ENCODE measurements at places on chromosomes 4 and X.

- no peak for DNase-seq
Observed at GRCh38 chr4:158837527-158838141, 68.8 kb downstream of the FNIP2 start.

DNA sequence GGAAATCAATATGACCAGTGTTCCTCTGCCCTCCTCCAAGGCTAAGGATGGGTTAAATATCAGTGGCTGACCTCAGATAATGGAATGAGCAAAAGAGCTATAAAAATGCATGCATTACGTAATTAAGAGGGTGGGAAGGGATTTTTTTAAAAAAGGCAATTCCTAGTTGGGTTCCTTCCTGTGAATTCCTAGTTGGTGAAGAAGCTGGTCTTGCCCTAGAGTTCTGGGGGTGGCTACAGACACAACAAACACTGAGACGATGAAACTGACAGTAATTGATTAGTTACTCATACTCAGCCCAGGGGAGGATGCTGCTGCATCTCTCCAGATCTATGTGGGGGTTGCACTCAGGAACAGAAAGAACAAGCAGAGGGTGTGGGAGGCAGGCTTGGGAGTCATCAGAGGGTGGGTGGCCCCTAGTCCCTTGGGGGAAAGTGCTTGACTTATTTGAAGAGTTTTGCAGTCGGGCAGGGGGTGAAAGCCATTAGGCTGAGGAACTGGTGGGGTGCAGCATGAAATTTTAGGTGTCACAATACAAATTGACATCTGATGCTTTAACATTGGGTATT, 662.0 kb upstream of the FRG1 start:
- no peak for DNase-seq

DNA sequence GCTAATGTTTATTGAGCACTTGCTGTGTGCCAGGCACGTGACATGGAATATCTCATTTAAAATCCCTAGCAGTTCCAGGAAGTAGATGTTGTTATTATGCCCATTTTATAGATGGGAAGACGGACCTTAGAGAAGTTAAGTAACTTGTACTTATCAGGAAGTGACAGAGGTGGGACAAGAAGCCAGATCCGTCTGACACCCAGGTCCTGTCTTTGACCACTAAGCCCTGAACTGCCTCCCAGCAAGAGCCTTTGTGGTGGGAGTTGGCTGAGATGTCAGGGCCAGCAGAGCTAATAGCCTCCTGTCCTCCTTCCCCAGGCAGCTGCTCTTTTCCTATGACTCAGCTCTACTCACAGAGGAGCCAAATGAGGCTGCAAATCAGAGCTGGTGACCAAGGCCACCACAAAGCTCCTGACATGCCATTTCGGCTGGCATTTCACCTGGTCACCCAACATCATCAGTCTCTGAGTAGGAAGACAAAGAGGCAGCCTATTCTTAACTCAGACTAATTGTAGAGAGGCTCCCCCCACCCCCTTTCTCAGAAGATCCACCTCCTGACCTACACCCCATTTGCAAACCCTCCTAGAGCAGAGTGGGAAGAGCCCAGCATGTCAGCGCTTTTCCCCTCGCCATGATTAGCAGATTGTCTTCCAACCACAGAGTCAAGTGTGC, 175.1 kb upstream of the KIT start:
- DNase-seq, result no peak

DNA sequence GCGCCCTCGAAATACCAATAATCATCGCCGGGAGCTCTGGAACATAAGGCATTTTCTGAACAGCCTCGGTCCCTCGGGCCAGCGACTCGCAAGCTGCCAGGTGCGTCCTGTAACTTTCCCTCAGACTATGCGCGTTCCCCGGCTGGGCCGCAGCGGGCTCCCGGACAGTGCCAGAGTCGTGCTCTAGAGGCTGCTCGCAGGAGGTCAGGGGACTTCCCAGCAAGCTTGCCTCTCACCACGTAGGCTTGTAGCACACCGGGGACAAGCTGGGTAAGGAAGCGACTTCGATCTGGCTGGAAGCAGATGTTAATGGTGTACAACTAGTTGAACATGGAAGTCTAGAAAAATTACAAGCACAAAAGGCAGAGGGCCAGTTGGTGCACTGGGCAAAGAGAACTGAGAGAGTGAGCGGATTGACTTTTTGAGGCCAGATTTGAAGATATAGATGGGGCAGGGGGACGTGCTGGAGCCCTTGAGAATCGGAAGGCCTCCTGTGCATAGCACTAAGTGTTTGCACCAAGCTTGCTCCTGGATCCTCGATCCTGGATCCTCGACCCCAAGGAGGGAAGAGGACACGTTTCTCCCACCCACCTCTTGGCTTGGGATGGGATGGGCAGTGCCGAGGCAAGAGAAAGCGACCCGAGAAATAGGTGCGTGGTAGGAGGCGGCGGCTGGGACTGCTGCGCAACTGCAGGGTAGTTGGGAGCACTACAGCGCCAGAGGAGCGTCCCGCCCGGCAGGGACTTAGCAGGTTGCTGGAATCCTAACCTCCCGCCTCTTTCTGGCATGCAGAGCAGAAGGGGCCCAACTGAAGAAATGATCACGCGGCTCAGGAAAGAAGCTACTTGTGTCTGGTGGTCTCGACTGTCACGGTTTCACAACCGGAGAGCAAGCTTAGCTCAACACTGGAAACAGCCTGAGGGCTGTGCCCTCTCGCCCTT, 19.9 kb upstream of the ZIC3 start:
- DNase-seq, result no peak

DNA sequence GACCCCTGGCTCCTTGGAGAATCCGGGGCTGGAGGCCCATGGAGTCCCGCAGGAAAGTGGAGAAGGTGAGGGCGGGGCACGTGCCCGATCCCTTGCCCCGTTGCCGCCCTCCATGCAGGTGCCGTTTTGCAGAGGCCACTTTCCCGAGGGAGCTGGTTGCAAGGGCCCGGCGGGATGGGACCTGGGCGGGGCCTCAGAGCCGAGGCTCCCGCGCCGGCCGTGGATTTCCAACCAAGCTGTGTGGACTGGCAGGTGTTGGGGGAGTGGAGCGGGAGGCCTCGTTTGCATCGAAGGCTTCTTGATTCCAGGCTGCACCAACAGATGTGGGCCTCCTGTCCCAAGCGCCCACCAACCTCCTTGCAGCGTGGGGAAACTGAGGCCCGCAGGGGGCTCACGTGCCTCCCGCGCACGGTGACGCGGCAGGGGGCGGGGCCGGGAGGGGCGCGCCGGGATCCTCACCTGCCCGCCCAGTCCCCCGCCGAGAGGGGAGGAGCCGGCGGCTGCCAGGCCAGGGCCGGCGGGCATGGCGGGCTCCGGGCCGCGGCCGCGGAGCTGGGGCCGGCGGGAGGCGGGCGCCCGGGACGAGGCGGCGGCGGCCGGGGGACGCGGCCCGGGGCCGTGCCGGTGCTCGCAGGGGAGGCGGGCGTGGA, 24.9 kb downstream of the SH3BP2 start:
- no peak for DNase-seq

DNA sequence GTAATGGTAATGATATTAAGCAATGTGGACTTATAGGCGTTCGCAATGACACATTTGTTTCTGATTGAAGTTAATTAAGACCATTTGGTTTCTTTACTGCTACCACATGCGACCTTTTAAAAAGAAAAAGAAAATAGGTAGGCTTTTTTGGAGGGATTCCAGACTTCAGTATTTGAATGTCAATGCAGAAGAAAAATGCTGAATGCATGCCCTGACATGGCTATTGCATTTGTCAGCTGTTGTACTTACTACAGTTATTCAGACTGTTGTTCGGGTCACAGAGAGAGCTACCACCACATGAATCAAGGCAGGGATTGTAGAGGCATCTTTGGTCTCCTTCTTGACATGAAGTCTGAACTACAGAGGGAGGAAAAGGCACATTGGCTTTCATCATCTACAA, 163.7 kb downstream of the CORIN start:
- DNase-seq, result no peak

- DNase-seq, result no peak
Observed at GRCh38 chrX:12405306-12405705, 267.0 kb downstream of the FRMPD4 start.

GRCh38 chr4:157312702-157313101, 92.2 kb downstream of the GRIA2 start:
- DNase-seq, result no peak

GRCh38 chr4:127410201-127410600, 222.6 kb upstream of the INTU start:
- no peak for DNase-seq

GRCh38 chrX:17931855-17932254, 70.8 kb upstream of the RAI2 start:
- DNase-seq, result no peak

- DNase-seq, result no peak
Observed at GRCh38 chrX:22095286-22095685, 63.2 kb downstream of the PHEX start.

- no peak for DNase-seq
Observed at GRCh38 chrX:154294791-154295574, at the start of gene TEX28. TEX28 (minus strand) TSS chrX:154295124; CDS start chrX:154292117, 3,007 bp downstream.

DNA sequence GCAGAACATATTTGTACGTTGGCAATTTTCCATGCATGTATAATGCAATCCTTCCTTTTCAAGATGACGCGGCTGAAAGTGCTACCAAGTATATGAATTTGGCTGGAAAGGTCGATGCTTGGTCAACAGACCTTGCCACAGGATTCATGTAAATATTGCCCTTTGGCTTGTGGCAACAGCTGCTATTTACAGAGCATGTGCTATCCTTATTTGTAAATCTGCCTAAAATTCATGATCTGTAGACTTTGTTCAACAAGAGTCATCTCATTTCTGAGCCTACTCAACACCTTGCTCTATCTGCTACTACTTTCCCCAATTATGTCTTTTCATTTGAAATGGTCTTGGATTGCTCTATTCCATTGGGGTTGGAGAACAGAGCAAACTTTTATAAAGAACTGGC, 1.9 kb upstream of the SMARCA1 start:
- DNase-seq, result no peak

DNA sequence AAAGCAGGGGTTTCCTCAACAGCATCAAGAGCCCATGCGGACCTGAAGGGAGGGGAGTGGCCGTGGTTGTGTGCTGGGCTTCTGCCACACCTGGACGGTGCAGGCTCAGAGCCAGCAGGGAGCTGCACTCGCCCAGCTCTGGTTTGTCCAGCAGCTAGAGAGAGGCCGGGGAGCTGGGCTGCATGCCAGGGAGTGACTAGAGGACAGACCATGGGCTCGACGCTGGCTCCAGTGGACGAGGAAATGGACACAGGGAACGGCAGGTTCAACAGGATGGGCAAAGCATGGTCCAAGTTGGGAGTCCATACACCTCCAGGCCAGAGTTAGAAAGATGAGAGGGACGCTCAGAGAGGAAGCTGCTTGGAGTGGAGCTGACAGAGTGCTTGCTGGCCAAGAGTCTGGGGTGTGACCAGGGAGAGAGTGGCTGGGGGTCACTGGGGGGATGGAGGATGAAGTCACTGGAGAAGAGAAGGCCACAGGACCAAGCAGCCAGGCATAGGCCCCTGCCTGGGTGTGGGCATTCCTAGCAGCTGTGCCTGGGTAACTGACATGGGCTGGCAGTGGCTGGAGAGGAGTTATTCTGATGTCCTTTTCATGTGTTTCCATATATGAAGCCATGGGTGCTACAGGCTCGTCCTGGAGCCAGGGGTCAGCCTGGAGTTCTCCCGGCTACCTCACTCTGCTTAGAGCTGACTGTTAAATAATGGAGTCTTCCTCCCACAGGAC, 42.8 kb downstream of the HTT-AS start:
- DNase-seq, result no peak

DNA sequence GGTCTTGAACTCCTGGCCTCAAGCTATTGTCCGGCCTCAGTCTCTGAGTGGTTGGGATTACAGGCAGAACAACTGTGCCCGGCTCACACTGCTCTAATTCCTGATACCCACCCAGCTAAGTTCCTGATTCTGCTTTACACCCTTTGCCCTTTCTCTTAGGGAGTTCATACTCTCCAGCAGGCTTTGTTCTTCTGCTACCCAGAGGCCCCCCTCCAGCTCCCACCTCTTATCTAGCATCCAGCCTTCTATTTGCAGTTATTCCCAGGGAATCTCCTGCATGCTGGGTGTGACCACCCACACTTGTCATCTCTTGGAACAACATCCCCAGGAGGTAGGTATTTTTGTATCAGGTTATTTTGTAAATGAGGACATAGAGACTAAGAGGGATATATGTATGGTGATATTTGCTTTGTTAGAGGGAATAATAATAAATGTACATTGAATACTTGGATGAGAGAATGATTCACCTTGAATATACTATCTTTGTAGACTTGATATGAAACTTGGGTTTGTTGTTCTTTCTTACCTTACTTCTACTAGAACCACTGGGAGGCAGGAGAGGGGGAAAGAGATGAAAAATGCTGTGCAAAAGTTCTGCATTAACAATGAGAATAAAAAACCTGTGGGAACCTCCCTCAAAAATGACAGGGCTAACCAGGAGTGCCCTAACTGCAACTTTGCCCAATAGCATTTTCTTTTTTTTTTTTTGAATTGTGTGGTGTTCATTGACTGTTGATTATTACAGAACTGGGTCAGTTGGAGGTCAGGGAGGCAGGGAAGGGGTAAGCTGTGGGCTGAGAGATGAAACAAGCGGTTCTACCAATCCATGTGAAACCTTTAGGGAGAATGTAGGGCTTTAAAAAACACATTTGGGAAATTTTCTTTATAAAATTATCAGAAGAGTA, 157.4 kb downstream of the SPRY1 start:
- DNase-seq, result no peak

GRCh38 chr4:168109527-168109926, 17.2 kb downstream of the ANXA10 start:
- no peak for DNase-seq

DNA sequence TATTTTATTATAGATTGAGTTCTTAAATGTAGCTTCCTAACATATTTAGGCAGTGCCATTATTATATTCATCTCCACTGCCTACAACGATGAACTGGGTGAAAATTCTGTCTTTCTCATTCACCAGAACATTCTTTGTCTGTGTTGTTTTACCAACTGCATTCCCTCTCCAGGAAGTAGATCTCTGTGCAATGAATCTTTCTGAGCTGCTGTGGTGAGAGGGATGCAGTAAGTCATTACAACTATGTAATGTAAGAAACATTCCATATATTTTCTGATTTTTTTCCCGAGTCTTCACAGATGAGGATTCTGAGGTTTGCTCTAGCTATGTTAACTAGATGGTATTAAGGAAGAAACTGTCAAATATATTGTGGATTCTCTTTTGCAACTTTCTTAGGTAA, 811.9 kb upstream of the PCDH7 start:
- no peak for DNase-seq

DNA sequence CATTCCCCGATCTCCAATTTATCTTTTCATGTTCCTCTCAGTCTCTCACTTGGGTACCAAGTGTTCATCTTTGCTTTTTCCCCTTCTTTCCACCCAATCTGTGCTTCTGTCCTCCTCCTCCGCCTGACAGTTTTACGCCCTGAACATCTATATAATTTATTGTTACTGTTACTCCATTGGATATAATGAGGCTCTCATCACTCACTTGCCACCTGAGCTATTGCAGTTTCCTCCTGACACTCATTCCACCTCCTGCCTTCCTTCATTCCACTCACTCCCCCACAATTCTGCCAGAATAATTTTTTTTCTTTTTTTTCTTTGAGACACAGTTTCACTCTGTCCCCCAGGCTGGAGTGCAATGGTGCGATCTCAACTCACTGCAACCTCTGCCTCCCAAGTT, 77.6 kb upstream of the SORBS2 start:
- no peak for DNase-seq

- DNase-seq, result no peak
Observed at GRCh38 chrX:134137341-134137740, 99.6 kb upstream of the CCDC160 start.

GRCh38 chrX:39175418-39176057, 374.3 kb downstream of the MID1IP1 start:
- no peak for DNase-seq

- DNase-seq, result no peak
Observed at GRCh38 chr4:140645614-140646412, 77.1 kb upstream of the UCP1 start.

All from stimulated activated CD4-positive, alpha-beta T cell treated with anti-CD3 and anti-CD28 coated beads, Interleukin-1b, Interleukin-23, amount 100 ng/mL, for 24 hours (primary cell).